ENCODE measurements at places on chromosomes 5 and 9. TPM values are rescaled to one million over a fixed set of nuclear protein-coding genes. Genes with fewer than 3 reads are reported as not detected.

Gene C8G
- total RNA-seq: not detected

Gene CRB2
- not detected for total RNA-seq

Gene CCDC180
- 0.14 TPM for total RNA-seq

Gene C5orf52
- total RNA-seq: not detected

Gene C1QTNF3
- total RNA-seq: 0.76 TPM

Gene TEX48
- total RNA-seq: not detected

Gene MEGF9
- 9.0 TPM for total RNA-seq

Gene IGFBPL1
- 0.58 TPM for total RNA-seq

Gene TGFBI
- total RNA-seq: 2,468 TPM

DNA sequence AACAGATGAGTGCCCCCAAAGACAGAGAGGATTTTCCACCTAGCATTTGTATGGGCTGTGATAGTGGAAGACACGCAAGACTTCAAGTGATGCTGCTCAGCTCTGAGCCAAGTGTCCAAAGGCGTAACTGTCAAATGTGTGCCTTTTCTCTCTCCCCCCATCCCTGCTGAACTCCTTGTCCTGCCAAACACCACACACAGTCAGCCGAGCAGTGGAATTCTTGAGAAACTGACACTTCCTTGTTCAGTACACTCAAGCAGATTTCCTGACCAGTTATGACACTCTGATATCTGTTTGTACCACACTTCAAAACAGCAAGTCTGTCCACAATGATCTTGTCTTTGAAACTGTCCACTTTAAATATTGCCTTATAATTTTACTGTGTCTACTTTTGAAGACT lies 166.4 kb downstream of the PIK3R1 start:
- DNase-seq: no peak

- DNase-seq: no peak
Observed at GRCh38 chr5:34740389-34740806, 84.3 kb downstream of the RAI14 start.

DNA sequence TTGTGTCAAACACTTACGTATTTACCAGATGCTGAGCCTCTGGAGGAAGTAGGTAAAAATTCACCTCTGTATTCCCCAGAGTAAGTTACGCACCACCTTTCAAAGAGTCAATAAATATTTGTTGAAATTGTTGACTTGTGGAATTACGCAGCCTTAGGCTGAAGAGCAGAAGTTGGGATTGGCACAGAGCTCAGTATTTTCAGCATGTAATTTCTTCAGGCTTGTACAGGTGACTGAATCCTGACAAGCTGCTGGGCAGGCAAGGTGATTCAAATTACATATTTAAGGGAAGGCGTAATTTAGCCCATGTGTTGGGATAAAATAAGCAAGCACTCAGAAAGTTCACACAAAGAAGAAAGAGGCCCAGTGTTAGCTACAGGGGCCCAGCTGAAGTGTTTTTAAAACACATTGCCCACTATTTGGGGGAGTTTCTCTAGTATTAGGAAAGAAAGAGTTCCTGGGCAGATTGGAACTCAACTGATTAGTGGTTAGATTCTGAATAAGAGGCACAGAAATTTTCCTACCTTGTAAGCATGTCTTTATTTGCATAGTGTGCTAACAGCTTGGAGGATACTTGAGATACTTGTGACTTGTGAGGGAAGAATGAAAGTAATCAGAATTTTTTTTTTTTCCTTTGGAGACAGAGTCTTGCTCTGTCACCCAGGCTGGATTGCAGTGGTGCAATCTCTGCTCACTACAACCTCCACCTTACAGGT lies 165.3 kb upstream of the FBXL7 start:
- no peak for DNase-seq

DNA sequence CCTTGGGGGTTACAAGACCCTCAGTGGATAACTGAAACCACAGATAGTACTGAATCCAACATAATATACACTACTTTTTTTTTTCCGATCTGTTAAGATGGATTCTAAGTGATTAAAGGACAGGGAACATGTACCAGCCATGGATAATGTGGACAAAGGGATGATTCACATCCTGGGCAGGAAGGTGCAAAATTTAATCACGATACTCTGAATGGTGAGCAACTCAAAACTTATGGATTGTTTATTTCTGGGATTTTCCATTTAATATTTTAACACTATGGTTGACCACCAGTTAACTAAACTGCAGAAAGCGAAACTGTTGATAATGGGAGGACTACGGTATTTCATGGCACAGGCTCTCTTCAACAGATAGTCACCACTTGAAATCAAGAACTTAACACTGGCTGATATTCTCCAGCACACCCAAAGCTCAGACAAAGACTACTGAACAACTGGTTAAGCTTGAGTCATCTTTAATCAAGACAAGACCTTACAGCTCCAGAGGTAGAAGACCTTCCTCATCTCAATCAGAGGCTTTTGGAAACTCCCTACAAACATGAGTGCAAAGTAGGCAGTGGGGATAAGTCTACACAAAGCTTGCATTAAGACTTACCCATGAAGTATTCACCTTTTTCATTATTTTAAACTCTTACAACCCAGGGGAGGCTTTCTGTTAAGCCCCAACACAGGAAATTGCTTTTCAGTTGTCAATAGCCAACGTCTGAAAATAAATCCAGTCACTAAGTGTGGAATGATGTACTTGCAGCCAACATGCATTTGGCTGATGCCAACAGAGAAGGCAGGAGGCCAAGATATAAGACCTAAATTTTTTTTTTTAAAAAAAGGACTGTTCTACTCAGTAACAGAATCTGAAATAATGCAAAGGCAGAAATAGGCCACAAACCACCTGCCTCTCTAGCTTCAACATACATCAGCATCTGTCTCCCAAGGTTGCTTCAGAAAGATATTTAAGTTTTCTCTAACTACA lies 78.7 kb downstream of the ELAVL2 start:
- no peak for DNase-seq

DNA sequence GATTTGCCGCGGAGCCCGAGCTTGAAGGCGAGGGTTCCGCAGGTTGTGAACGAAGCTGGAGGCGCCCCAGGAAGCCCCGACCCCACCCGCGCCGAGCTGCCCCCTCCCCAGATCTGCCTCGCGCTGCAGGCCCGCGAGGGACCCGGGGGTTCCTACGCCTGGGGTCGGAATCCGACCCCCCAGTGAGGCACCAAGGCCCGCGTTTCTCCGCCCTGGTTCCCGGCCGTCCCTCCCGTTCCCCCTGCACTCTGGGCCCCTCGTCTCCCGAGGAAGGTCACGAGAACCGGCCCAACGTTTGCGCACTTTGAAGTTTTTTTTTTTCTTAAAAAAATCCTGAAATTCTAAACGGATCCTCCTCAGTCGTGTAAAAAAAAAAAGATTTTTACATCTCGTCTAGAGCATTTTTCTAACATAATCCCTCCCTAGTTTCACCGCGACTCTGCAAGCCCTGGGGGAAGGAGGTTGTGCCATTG lies 880 bp upstream of the GFPT2 start:
- no peak for DNase-seq

- DNase-seq: no peak
Observed at GRCh38 chr5:33807771-33808170, 84.0 kb downstream of the ADAMTS12 start.

- no peak for DNase-seq
Observed at GRCh38 chr5:154794525-154795234, 39.5 kb downstream of the LARP1 start.

GRCh38 chr9:132947756-132948155 lies 3.3 kb upstream of the TSC1 start:
- DNase-seq: no peak

Data from H4 (cell line).